ENCODE measurements at places on chromosomes 5 and 9. TPM values are rescaled to one million over a fixed set of nuclear protein-coding genes. Genes with fewer than 3 reads are reported as not detected.

The TRAF1 gene
- total RNA-seq = 4.7 TPM

The OLFM1 gene
- total RNA-seq = 0.39 TPM

The LIX1 gene
- not detected for total RNA-seq

The PDZD2 gene
- 0.10 TPM for total RNA-seq

The C7 gene
- 1.4 TPM for total RNA-seq

The LPAR1 gene
- total RNA-seq = 11.0 TPM

The DOLK gene
- total RNA-seq = 20.0 TPM

The GABRA1 gene
- not detected for total RNA-seq

The ADGRV1 gene
- 0.49 TPM for total RNA-seq

The CATSPER3 gene
- total RNA-seq = 0.69 TPM

The RNF183 gene
- total RNA-seq = not detected

The NTNG2 gene
- 5.1 TPM for total RNA-seq

The FOXD4L6 gene
- not detected for total RNA-seq

The NIPSNAP3A gene
- total RNA-seq = 17.4 TPM

The C9orf153 gene
- total RNA-seq = not detected

The HTR4 gene
- not detected for total RNA-seq

The PCDHGA3 gene
- not detected for total RNA-seq

The EFNA5 gene
- 30.5 TPM for total RNA-seq

The TMEM232 gene
- total RNA-seq = 0.21 TPM

The TGFBI gene
- total RNA-seq = 314 TPM

The FOXD4L4 gene
- 0.10 TPM for total RNA-seq

The IRX1 gene
- not detected for total RNA-seq

The DRD1 gene
- 1.0 TPM for total RNA-seq

The DNAH5 gene
- total RNA-seq = 8.0 TPM

The DPYSL3 gene
- total RNA-seq = 1.1 TPM

The PCDHA9 gene
- 0.21 TPM for total RNA-seq

The GRPEL2 gene
- 30.1 TPM for total RNA-seq

The LRRC14B gene
- total RNA-seq = 0.82 TPM

The GPR151 gene
- total RNA-seq = not detected

The SLC6A3 gene
- total RNA-seq = 0.05 TPM

The NUTM2G gene
- not detected for total RNA-seq

The PCDHB4 gene
- 0.26 TPM for total RNA-seq

The SGTB gene
- total RNA-seq = 9.2 TPM

The GARNL3 gene
- total RNA-seq = 11.5 TPM

The FCN1 gene
- total RNA-seq = not detected

The DIAPH1 gene
- 155 TPM for total RNA-seq

The GARIN3 gene
- total RNA-seq = not detected

The WNK2 gene
- total RNA-seq = 13.7 TPM

The FGF10 gene
- not detected for total RNA-seq

The ZBTB34 gene
- total RNA-seq = 5.5 TPM

The SLC46A2 gene
- total RNA-seq = not detected

The DOCK2 gene
- 1.4 TPM for total RNA-seq

The HMCN2 gene
- total RNA-seq = 0.05 TPM

The FBN2 gene
- 0.08 TPM for total RNA-seq

The LCN10 gene
- total RNA-seq = not detected

The SLC34A3 gene
- not detected for total RNA-seq
